Stimulated activated CD8-positive, alpha-beta memory T cell treated with anti-CD3 and anti-CD28 coated beads, Interleukin-7, amount 100 ng/mL, for 1 hour (primary cell): ENCODE measurements at places on chromosomes 2 and 18.
A peak's percentile ranks its signal among the peaks of the same experiment; 100 is the strongest.

- DNase-seq = no peak
Observed at GRCh38 chr18:33536904-33537303, 41.1 kb upstream of the ASXL3 start.

- DNase-seq = no peak
Observed at GRCh38 chr2:16615687-16616615, 49.7 kb downstream of the CYRIA start.

DNA sequence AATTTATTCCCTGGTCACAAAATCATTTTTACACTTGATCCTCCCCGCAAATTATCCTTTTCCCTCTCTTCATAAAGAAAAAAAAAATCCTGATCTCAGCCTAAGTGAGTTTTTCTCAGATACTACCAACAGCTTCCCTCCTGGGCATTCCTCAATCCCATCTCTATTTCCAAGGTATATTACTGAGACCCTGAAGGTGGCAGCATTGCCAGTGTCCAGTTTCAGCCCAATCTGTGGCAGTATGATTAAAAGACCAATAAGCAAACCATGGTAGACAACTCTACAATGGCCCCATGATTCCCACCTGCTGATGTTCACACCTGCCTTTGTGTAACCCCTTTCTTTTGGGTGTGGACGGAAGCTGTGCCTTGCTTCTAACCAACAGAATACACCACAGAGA is 45.1 kb downstream of the CCDC93 start:
- DNase-seq = no peak

GRCh38 chr2:174682578-174683391 is 81.5 kb downstream of the CHRNA1 start:
- peak; percentile 29 for DNase-seq

- no peak for DNase-seq
Observed at GRCh38 chr18:65988386-65988785, 237.6 kb downstream of the CDH7 start.

DNA sequence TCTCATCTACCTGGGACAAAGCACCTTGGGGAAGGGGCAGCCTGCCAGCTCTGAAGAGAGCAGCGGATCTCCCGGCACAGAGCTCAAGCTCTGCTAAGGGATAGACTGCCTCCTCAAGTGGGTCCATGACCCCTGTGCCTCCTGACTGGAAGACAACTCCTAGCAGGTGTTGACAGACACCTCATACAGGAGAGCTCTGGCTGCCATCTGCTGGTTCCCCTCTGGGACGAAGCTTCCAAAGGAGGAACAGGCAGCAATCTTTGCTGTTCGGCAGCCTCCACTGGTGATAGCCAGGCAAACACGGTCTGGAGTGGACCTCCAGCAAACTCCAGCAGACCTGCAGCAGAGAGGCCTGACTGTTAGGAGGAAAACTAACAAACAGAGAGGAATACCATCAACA is 549.9 kb upstream of the LRATD1 start:
- no peak for DNase-seq

DNA sequence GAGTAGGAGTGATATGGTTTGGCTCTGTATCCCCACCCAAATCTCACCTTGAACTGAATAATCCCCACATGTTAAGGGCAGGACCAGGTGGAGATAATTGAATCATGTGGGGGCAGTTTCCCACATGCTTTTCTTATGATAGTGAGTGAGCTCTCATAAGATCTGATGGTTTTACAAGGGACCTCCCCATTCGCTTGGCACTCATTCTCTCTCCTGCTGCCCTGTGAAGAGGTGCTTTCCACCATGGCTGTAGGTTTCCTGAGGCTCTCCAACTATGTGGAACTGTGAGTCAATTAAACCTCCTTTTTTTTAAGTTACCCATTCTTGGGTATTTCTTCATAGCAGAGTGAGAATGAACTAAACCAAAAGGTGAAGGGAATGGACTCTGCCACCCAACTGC is 207.5 kb downstream of the LOXHD1 start:
- DNase-seq = no peak

GRCh38 chr18:31791817-31792579 is 31.3 kb upstream of the SLC25A52 start:
- DNase-seq = no peak

GRCh38 chr2:232170396-232170795 is 208.2 kb upstream of the ALPP start:
- DNase-seq = no peak

- DNase-seq = no peak
Observed at GRCh38 chr2:43576981-43577892, 18.6 kb downstream of the THADA start.

GRCh38 chr2:8629402-8629801 is 52.5 kb upstream of the ID2 start:
- no peak for DNase-seq

DNA sequence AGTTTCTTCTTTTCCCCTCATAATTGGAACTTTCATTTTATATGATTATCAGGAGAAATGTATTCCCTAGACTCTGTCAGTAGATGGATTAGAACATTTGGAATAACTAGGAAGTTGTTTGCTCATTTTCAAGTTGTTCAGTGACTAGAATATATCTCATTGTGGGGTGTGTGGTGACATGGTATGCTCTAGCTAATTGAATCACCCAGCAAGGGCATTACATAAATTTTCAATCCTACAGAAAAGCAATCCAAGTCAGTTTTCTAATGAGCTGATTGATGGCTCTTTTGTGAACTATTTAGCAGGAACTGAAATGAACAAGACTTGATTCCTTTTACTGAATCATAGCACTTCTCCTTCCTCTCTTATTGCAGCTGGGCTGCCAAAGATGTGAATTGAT is 461.4 kb downstream of the TGIF1 start:
- DNase-seq = no peak

DNA sequence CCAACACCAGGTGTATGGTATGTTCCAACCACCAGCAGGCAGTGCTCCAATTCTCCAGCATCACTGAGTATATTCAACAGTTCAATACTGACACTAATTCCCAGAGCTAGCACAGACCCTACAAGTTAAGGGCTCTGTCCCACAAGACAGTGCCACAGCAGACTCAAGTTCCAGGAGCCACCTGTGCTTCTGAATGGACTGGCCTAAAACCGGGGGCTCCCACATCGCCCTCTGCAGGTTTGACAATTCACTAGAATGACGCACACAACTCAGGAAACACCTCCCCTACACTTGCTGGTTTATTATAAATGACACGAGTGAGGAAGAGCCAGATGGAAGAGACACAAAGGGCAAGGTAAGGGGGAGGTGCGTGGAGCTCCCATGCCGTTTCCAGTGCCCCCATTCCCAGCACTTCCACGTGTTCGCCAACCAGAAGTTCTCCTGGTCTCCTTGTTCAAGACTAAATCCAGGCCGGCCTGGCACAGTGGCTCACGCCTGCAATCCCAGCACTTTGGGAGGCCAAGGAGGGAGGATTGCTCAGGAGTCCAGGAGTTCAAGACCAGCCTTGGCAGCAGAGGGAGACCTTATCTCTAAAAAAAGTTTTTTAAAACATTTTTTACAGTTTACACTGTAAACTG is 12.2 kb upstream of the ATP6V1B1 start:
- no peak for DNase-seq

- DNase-seq = no peak
Observed at GRCh38 chr2:162874412-162874811, 35.8 kb upstream of the KCNH7 start.

DNA sequence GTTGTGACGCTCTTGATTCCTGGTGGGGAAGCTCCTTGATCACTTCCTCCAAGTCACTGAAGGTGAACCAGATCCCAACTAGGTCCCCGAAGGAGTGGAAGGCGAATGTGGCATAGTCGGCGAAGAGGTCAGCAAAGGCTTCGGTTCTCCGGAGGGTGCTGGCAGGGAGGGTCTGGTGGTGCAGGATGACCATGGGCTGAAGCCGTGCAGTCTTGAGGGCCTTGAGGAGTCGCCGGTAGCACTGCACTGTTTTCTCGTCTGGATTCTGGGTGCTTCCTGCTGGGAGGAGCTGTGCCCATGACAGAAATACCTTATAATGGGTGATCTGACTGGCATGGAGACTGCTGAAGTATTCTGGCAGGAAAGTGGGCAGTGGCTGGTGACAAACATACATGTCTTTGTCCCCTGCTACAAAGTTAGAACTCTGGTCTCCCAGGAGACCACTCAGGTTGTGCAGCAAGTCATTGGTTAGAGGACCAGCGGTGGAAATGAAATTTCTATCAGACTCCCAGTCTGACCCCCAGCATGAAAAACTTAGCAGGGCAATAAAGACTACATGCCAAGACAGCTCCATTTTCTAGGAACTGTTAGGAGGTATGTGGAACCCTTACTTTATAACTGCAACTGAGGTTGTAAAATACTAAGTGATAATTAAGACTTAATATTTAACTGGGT is at the start of gene LCT:
Gene LCT (minus strand): TSS at position 589 of the 675 bp plus-strand sequence. CDS start 15 bp downstream, at position 574.
- no peak for DNase-seq

- DNase-seq = no peak
Observed at GRCh38 chr2:230413479-230413878, 2.5 kb upstream of the SP100 start.

GRCh38 chr2:150211164-150211631 is 276.3 kb downstream of the RND3 start:
- DNase-seq = no peak

DNA sequence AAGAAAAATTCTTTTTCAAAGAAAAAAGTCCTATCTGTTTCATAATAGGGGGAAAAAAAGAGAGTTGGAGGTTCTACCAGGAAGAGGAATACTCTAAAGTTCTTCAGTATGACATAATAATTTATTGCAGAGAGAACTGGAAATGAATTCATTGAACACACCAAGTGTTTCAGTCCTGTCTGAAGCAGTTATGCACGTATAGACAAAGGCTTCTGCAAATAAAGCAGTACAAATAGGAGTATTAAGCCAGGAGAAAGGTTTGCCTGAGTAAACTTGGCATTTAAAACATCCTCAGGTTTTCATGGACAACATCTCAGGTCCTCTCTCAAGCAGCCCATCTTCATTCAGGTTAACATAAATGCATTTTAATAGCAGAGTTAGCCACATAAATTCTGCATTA is 141.6 kb downstream of the CCDC148 start:
- no peak for DNase-seq

DNA sequence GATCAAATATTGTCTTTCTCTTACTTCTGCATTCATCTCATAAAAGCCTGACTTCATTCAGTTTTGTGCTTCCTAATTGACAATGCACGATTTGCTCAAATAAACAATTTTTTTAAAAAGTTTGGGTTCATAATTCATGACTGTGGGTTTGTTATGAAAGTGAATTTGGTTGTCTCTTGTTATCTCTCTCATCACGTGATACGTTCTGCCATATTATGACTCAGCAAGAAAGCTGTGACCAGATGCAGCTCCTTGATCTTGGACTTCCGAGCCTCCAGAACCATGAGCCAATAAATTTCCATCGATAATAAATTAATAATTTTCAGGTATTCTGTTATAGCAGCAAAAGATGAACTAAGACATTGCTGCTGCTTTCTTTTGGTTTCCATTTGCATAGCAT is 156.5 kb upstream of the LRATD1 start:
- DNase-seq = no peak

- DNase-seq = no peak
Observed at GRCh38 chr18:60331890-60332289, 40.7 kb downstream of the MC4R start.

GRCh38 chr2:191979221-191979730 is 132.4 kb upstream of the CAVIN2 start:
- no peak for DNase-seq

- no peak for DNase-seq
Observed at GRCh38 chr2:2743164-2743571, 412.1 kb upstream of the MYT1L start.

- DNase-seq = no peak
Observed at GRCh38 chr2:85399183-85399455, 11.0 kb downstream of the CAPG start.

GRCh38 chr18:8732442-8733360 is 27.3 kb downstream of the MTCL1 start:
- DNase-seq = no peak

DNA sequence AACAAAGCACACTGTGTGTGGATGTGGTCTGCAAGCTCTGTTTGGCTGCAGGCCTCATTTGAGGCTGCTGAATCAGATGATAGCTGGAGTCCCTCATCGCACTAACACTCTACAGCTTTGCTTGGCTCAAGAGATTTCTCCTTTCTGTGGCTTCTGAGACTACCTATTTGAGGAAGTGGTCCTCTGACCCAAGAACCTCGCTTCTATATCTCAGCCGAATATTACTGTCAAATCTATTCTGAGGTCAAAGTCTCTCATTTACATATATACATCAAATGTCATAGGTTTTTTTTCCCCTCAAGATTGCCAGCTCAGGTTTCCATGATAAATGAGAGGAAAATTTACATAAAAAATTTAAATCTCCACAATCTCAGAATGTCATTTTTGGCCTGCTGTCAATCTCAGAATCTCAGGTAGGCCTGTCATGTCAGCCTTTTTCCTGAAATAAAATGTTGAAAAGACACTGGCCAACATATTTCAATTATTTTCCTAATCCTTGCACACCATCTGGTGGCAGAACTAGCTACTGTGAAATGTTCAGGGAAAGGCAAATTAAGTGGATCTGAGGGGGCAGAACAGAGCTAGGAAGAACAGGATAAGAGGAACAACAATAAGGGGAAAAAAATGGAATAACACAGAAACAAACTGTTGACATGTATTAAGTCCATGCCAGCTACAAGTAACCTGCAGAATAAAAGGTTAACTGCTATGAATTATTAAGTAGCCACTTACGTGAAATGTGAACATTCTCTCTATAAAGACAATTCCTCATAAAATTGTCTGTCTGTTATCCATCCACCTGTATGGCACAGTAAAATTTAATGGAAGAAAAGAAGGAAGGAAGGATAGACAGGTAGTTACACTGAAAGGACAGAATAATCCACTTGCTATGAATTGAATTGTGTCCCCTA is 39.3 kb downstream of the AP1S3 start:
- no peak for DNase-seq

- DNase-seq = no peak
Observed at GRCh38 chr18:46591783-46592391, 65.1 kb downstream of the LOXHD1 start.

GRCh38 chr2:152031747-152032306 is 67.0 kb downstream of the CACNB4 start:
- no peak for DNase-seq

DNA sequence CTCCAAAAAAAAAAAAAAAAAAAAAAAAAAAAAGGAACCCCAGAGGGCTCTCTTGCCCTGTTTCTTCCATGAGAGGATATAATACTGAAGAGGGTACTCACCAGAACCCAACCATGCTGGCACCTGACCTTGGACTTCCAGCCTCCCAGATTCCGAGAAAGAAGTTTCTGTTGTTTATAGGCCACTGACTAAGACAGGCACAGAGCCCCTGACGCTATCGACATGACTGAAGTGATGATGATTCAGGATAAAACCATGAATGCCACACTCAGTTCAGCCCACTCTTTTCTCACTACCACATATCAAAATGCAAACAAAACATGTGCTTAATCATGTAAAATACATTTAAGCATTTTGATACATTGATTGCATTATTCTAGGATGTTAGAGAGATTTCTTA is 66.1 kb upstream of the CDCA7 start:
- no peak for DNase-seq

DNA sequence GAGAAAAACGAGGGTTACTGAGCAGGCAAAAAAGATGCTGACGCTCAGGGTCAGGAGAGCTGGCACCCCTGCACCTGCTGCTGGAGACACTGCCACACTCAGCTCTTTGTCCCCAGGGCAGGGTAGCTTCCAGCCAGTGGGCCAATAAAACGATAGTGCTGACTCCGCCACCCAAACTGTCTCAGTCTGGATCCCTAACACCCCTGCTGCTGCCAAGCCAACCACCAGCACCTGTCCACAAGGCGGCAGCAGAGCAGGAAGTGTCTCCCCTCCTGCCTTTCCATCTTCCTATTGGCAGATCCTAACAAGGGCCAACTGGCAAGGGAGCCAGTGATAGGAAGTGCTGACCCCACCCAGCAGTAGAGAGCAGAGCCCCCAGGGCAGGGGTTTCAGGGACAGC is 531.5 kb upstream of the SALL3 start:
- no peak for DNase-seq
